ENCODE measurements at places on chromosomes 4 and X.

GRCh38 chrX:108224727-108225621 lies 133.4 kb downstream of the ATG4A start:
- DNase-seq: peak; percentile 12

DNA sequence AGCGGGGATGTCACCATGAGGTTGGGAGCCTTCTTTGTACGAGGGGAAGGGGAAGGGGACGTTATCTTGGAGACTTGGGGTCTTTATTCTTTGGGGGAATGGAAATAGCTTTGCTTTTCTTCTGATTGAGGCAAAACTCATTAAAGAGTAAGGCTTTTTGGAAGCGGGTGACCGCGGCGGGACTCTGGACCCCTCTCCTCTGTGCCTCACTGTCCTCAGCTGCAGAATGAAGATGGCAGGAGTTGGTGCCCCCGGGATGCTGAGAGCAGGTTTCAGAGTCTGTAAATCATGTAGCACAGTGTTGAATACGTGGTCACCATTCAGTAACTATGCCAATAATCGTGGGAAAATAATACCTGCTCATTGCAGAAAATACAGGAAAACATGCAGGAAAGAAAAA lies 32.1 kb downstream of the HTT-AS start:
- DNase-seq: no peak

- no peak for DNase-seq
These were observed 75.3 kb upstream of the PUDP start for GRCh38 chrX:7223271-7223670.

DNA sequence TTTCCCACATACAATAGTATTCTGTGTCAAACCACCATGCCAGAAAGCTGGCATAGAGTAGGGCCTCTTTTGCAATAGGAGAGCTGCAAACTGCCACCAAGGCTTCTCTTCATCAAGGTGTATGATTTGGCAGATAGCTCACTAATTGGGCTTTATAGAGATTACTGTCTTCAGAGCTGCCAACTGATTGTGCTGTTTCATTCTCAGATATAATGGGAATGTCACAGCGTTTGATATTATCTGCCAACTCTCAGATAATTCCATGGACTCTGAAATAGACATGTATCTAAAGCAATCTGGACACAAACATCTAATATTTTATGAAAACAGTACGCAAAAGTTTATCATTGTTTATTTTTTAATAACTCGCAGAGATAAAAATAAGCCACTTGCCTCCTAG lies 1289.1 kb downstream of the STIM2 start:
- no peak for DNase-seq

GRCh38 chr4:109051054-109051453 lies 251.4 kb downstream of the COL25A1 start:
- no peak for DNase-seq

DNA sequence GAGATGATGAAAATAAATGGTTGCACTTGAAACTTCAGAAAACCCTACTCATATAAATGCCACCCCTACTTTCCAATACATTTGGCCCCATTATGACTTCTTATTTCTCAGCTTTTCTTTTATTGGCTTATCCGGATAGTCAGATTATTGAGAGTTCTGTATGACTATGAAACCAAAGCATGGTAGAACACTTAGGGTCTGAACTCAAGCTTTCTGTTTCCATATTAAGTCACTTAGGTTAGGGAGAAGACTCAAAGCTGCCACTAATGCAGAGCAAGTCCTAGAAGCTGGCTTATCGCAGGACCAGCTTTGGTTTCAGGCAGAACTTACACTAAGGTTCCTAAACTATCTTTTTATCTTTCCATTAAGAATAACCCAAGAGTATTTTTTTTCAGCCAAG lies 229.9 kb upstream of the CPEB2 start:
- DNase-seq: peak; percentile 18

- no peak for DNase-seq
These were observed 228.1 kb upstream of the PRPS2 start for GRCh38 chrX:12563121-12563520.

DNA sequence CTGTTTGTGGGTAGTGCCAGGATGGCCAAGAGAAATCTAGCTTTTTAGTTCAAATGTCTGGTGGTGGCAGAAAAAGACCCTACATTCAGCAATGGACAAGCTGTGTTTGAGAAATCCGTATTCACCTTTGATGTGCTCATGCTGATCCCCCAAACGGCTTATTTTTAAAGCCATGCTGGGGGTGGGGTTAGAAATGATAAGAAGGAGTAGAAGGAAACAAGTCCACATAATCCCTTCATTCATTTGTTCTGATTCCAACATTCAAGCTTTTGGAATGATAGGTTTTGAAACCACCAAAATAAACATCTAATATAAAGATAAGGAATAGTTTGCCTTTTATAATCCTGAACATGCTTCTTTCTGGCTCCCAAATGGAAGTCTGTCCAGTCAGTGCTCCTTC lies 92.0 kb upstream of the DKK2 start:
- DNase-seq: no peak

GRCh38 chrX:110847334-110847733 lies 51.7 kb upstream of the CHRDL1 start:
- peak; percentile 63 for DNase-seq

DNA sequence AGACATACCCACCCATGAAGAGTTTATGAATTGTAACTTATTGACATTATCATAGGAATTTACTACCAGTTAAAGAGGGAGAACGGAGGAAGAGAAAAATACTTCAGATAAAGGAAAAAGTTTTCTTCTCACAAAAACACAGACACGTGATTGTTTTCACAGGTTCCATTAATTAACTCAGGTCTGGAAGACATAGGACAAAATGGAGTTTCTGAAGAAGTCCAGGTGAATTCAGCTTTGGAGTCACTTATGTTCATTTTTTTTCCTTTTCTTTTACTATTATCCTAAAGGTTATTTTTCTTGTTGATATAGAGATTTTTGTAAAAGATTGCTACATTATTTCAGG lies 20.5 kb downstream of the NIPAL1 start:
- DNase-seq: no peak

DNA sequence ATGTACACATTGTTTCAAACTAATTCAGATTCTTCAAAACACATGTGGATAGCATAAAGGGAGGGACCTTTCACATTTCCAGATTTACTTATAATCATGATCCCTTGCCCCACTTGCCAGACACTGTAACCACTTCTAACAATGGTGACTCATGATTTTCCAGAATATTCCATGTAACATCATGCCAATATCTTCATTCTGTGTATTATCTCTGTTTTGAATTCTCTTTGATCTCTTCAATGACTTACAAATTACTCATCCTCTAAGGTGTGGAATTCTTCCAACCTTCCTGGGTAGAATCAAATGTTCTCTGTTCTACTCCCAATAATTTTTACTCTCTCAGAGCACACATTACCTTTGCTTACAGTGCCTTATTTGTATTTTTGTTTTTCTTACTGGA lies 517.1 kb downstream of the PCDH7 start:
- no peak for DNase-seq

- DNase-seq: no peak
These were observed 17.3 kb upstream of the LAP3 start for GRCh38 chr4:17559709-17560048.
